Stimulated activated effector memory CD8-positive, alpha-beta T cell treated with anti-CD3 and anti-CD28 coated beads, Interleukin-12 subunit alpha, Interleukin-12 subunit beta, amount 100 ng/mL, for 72 hours (primary cell): ENCODE measurements at places on chromosomes 16 and 17.

DNA sequence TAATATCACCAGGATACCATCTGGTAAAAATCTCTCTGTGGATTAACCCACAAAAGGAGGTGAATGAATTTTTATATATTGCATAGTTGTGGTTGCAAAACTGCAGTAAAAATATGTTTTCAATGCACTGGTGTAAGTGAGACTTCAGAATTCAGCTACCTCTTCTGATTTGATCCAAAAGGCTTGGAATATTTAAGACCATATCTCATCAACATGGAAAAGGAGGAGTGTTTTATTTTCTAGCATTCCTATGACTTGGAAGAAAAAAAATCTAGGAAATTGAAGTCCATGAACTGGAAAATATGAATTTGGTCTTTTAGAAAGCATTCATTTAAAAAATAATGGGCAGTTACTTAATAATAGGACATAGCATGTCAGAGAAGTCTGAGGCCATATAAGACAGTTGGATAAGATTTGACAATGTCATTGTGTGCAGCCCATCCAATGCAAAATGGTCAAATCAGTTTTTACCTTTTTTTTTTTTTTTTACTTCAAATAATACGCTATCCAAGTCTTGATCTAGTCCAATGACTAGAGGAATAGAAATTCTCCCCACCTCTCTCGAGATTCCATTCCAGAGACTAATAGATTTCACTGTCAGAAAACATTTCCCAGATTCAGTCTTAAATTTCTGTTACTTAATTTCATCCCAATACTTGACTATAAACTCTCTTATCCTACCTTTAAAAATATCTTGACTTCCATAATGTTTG lies 364.9 kb upstream of the PMFBP1 start:
- no peak for DNase-seq

DNA sequence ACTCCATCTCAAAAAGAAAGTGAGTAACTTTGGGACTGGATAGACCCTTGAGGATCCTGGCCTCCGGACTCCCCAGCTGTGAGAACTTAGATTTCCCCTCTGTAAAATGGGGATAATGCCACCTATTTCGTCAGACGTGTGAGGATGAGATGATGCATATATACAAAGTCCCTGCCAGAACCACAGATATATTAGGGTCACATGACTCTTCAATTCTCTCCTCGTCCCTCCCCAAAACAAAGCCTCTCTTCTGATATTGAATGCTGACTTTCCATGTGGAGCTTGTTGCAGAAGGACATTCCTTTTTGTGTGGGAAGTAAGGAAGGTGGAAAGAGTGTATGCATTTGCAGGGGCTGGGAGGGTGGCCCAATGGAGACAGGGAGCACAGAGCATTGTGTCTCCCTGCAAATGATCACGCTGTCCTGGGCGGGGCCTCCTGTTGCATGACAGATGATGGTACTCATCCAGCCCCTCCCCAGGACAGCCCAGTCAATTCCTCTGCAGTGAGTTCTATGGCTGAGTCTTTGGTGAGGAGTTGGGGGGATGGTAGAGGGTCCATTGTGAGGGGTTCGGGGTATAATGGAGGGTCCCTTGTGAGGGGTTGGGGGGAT lies 35.1 kb upstream of the MGAT5B start:
- DNase-seq = no peak

DNA sequence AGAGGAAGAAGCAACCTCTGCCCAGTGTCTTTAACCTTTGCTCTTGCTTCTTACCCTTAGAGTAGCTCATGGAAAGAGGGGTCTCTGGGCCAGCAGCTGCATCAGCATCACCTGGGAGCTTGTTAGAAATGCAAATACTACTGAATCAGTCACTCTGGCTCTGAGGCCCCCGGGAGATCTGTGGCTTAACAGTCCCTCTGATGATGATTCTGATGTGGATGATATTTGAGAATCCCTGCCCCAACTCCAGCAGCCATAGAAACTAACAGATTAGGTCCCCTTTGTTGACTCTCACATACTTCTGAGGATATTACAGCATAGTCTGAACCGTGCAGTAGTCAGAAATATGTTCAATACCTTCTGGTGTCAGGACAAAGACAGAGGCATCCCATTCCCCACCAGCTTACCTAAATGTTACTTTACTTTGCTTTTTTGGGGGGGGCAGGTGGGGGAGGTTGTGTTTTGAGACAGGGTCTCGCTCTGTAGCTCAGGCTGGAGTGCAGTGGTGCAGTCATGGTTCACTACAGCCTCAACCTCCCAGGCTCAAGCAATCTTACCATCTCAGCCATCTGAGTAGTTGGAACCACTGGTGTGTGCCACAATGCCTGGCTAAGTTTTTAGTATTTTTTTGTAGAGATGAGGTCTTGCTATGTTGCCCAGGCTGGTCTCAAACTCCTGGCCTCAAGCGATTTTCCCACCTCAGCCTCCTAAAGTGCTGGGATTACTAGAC lies 220.1 kb downstream of the CCDC182 start:
- no peak for DNase-seq

DNA sequence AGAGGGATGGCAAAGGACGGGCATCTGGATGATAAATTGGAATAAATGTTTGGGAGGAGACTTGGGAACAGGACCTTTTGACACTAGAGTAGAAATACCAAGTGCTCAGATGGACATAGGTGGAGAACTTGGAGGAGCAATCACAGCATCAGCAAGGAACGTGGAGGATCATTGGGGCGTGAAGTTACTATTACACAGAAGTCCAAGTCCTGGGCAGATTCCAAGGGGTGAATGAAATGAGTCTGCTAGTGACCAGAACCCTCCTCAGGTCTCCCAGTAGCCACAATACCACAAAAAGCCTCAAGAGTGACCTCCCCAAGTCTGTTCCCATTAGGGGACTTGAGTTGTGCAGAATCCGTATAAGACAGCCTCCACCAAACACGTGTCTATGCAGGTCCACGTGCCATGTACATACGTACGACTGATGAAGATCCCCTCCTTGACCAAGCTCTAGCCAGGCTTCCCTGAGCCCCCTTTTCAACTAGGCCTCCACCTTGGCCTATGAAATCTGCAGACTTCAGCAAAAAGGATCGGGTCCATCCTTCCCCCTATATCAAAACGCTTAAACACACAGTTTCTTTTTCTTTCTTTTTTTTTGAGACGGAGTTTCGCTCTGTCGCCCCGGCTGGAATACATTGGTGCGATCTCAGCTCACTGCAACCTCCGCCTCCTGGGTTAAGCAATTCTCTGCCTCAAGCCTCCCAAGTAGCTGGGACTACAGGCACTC lies 2.2 kb downstream of the C17orf67 start:
- no peak for DNase-seq

DNA sequence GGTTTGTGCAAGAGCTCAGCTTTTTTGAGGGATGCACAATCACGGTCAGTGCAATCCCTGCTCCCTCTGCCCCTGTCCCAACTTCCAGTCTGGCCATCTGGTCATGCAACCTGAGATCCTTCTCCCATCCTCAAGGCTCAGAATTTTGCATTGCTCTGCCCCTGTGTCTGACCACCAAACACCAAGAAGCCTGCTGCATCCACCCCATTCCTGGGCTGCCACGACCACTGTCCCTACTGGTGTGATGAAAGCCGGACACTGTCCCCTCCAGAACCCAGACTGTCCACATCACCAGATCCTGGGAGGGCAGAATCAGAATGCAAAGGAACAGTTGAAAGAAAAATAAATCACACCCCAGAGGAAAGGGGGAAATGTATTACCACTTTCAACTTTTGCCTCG lies 231.0 kb downstream of the C16orf78 start:
- DNase-seq = no peak

GRCh38 chr16:20072874-20073202 lies 852 bp downstream of the GPR139 start:
- no peak for DNase-seq

GRCh38 chr17:65191811-65192740 lies 54.9 kb downstream of the RGS9 start:
- no peak for DNase-seq

- no peak for DNase-seq
Measured at GRCh38 chr17:75565066-75565465, 22.5 kb upstream of the MYO15B start.

DNA sequence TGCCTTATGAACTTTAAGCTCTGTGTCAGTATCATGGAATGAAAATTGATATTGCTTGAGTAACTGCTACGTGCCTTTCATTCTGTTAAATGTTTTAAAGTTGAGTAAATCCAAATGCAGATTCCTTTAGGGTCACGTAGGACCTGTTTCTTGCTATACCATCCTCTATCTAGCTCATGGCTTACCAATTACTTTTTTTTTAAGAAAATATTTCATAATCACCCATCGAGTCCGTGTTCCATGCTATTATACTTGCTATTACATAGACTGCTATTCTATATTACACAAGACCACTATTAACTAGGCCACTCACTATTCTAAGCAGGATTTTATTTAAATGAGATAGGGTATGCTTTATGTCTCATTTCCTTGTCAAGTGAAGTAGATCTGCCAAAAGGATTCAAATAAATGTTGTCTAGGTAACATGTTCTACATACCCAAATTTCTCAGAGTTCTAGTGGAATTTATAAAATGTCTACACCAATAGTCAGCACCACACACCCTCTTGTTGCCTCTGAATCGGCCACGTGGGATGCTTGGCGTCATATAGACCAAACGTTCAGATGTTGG lies 11.9 kb downstream of the ANKFN1 start:
- no peak for DNase-seq

- no peak for DNase-seq
Measured at GRCh38 chr17:57687642-57688041, 57.5 kb downstream of the CCDC182 start.

DNA sequence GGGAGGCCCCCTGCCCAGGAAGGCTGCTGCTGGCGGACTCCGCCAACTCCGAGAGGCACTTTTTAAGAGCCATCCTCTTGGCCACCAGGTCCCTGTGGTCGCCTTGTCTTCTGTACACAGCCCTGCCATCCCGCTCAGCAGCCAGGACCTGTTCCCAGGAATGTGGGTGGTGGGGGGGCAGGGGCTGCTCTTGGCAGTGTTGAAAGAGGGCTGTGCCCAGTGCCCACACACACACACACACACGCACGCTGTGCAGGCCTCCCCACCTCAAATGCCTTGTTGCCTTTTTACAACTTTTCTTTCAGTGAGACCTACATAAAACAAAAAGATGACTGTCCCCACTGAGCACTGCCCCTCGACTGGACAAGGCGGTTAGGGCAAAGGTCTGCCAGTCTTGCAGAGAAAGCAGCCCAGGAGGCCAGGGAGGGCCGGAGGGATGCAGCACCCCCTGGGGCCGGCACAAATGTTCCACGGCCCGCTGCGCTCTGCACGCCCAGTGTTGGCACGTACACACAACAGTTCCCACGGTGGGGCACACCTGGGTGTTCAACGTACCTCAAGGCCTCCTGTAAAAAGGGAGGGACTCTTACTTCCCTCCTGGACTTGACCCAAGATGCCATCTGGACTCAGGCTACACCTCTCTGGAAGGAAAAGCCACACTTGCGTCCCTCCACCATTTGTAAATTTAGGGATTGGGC lies 18.5 kb upstream of the PITPNA start:
- DNase-seq = no peak

GRCh38 chr16:22192261-22193062 lies 13.6 kb upstream of the EEF2K start:
- DNase-seq = peak; percentile 55

- DNase-seq = no peak
Measured at GRCh38 chr16:51797669-51798259, 646.7 kb upstream of the SALL1 start.

- DNase-seq = no peak
Measured at GRCh38 chr17:41360296-41360995, 9.2 kb downstream of the KRT33B start.
